Hepatic stellate cell (primary cell): ENCODE measurements at places on chromosomes 4 and X.
A peak's percentile ranks its signal among the peaks of the same experiment; 100 is the strongest.

GRCh38 chrX:119266364-119266995 is 30.4 kb downstream of the PGRMC1 start:
- DNase-seq = peak; percentile 19

GRCh38 chr4:22129454-22130029 is 181.0 kb upstream of the KCNIP4 start:
- peak; percentile 6 for DNase-seq

- DNase-seq = no peak
Measured at GRCh38 chr4:87044511-87045233, 109.9 kb downstream of the AFF1 start.

DNA sequence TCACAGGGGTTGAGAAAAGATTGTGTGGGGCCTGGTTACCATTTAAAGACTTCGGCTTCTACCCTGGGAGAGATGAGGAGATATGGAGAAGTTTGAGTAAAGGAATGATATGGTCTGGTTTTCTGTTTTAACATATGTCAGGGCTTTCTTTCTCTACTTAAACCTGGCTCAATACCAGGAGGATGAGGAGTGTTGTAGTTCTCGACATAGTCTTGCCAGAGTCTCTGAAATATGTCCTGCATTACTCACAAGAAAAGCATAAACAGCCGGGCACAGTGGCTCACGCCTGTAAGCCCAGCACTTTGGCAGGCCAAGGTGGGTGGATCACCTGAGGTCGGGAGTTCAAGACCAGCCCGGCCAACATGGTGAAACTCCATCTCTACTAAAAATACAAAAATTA is 16.4 kb upstream of the ACE2 start:
- DNase-seq = no peak

DNA sequence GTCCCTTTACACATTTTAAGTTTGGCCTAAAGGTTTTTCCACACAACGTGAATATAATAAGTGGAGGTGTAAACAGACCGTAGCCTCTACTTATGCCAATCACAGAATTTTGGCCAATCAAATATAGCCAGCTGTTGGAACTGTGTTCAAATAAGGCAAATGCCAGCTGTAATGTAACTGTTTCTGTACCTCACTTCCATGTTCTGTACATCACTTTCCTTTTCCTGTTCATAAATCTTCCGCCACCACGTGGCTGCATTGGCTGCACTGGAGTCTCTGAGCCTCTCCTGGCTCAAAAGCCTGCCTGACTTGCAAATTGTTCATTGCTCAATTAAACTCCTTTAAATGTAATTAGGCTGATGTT is 105.1 kb upstream of the SMIM31 start:
- no peak for DNase-seq

GRCh38 chr4:10470505-10470904 is 13.3 kb upstream of the ZNF518B start:
- DNase-seq = no peak

DNA sequence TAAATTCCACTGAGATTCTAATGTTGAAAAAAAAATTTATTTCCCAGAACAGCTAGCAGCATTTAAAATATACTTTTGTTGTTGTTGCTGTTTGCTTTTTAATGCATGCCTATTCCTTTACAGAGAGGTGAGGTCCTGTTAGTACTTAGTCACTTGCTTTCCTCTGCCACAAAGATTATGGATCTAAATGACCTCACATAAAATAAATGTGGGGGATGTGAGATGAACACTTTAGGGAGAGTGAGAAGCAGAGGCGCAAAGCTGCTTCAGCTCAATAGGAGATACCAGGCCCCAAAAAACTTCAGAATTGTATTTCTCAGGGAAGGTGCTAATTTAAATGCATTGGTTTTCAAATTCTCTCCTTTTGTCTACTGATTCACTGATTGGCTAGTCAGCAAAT is 4.0 kb downstream of the LDB2 start:
- no peak for DNase-seq

GRCh38 chr4:1862055-1862911 is 6.3 kb upstream of the LETM1 start:
- no peak for DNase-seq

DNA sequence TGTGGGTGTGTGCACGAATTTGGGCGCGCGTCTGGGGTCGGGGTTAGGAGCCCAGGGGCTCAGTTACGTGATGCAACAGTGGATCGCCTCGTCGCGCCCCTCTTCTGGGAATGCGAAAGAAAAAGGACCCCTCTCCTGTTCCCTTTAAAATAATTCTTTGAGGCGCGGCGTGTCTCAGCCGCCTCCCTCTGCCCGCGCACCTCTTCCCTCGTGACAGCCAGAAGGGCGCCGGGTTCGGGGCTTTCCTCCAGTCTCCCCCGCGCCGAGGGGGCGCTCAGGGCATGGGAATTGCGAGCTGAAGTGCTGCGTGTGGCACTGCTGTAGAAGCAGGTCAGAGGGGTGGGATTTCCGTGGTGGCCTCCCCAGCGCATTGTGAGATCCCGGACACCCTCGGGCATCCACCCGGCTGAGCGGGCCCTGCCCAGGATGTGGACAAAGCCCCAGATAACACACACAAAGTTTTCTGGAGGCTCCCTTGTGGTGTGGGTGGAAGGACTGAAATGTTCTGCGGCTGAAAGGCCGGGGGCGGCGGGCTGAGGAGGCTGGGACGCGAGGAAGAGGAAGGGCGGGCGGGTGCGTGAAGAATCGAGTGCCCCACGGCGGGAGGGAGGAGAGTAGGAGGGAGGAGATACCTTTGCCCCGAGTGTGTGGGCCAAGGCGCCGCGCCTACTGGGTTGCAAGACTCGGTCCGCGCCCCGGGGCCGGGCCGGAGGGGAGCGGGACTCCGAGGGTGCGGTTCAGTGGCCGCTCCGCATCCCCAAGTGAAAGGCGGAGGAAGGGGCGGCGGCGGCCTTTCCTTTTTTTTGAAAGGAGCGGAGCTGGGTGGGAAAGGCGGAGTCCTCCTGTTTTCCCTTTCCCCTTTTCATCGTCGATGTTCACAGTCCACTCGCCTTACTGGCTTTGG is 752 bp downstream of the SEPTIN11 start:
- DNase-seq = peak; percentile 32

DNA sequence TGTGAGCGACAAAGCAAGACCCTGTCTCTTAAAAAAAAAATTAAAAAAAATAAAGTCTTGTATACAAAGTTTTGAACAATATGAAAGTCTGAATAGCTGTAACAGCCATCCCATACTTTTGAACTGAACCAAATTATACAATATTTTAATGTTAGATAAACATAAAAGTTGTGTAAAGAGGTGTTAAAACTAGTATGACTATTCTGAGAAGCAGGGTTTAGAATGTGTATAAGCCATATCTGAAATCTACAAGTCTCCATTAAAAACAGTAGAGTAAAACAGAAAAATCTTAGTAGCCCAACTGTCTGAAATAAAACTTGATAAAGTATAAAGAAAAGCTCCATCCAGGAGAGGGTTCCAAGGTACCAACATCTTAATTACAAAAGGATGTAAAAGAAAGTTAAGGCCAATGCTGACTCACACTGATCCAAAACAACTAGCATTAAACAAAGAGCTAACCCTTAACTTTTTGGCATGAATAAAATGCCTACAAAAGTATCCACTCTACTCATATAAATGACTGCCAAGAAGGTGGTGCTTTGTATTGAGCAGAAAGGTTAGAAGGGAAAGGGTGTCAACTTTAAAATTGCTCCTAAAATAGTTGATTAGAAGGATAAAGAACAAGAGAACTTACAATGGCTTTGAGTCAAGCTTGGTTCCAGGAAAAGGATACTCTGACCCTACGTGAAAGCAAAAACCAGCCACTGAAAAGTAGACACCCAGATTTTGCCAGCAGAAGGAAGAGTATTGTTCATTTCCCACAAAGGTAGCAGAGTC is 18.5 kb downstream of the CNOT6L start:
- DNase-seq = no peak

- DNase-seq = peak; percentile 23
Measured at GRCh38 chr4:109434007-109434971, 674 bp downstream of the SEC24B start.

GRCh38 chrX:83260288-83260687 is 247.8 kb upstream of the POU3F4 start:
- no peak for DNase-seq

DNA sequence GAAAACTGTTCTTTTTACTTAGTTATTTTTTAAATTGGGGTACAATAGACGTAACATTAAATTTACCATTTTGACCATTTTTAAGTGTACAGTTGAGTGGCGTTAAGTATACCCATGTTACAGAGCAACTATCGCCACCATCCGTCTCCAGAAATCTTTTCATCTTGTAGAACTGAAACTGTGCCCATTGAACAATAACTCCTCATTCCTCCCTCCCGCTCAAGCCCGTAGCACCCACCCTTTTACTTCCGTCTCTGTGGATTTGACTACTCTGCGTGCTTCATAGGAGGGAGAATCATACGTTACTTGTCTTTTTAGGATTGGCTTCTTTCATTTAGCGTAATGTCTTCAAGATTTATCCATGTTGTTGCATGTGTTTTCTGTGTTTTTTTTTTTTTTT is 55.3 kb downstream of the TMEM131L start:
- DNase-seq = no peak

GRCh38 chr4:7838136-7838782 is 101.4 kb downstream of the AFAP1 start:
- no peak for DNase-seq

DNA sequence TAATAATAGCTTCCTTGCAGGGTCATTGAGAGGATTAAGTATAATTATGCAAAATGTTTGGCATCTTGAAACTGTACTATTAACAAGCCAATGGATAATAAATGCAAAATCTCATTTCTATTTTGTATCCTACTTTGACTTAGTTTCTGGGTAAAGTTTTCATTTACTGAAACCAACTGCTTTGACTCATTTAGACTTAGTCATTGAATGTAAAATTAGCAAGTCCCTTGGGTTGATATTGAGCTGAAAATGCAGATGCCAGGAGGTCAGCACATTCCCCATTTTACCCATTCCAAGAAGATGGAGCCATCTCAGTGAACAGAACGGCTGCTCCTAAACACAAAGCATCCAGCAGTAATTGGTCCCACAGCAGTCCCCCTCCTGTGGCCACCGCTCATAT is 74.7 kb upstream of the GATB start:
- no peak for DNase-seq
